ENCODE measurements at places on chromosomes 7 and 10. TPM values are rescaled to one million over a fixed set of nuclear protein-coding genes. Genes with fewer than 3 reads are reported as not detected.

Gene ADCYAP1R1
- not detected for total RNA-seq

Gene TFAM
- 11.2 TPM for total RNA-seq

Gene ABLIM1
- 7.9 TPM for total RNA-seq

Gene ACSL5
- total RNA-seq, result 9.6 TPM

Gene ITPRID1
- total RNA-seq, result not detected

Gene SPDYE2B
- not detected for total RNA-seq
